ENCODE measurements at places on chromosomes 6 and 20.

GRCh38 chr6:31169123-31169857, 1.2 kb downstream of the POU5F1 start:
- DNase-seq = no peak

GRCh38 chr6:52741872-52742271, 21.4 kb downstream of the GSTA2 start:
- DNase-seq = no peak

- DNase-seq = no peak
Observed at GRCh38 chr6:98833057-98833306, 1.4 kb upstream of the POU3F2 start.

- DNase-seq = no peak
Observed at GRCh38 chr6:99745651-99746050, 139.0 kb downstream of the PRDM13 start.

GRCh38 chr6:117263353-117263927, 1.9 kb upstream of the VGLL2 start:
- DNase-seq = no peak

GRCh38 chr20:16575390-16576140, 2.3 kb upstream of the KIF16B start:
- peak; percentile 32 for DNase-seq

DNA sequence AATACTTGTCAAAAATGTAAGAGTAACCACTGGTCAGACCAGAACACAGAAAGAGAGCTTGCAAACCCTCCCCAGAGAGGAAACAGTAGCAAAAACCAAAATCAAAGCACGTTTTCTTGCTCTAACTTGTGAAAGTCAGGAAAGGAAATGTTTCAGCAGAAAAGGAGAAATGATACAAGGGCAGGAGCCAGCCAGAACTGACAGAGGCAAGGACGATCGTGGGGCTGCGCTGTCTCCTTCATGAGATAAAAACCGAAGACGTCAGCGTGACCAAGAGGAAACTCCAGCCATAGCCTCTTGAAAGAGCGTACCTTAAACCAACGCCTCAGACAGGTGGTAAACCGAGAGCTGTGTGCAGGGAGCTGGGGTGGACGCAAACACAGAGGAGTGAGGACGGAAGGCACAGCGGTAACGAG, 27.5 kb downstream of the LAMA5 start:
- no peak for DNase-seq

- DNase-seq = no peak
Observed at GRCh38 chr6:161395716-161396231, 121.9 kb upstream of the AGPAT4 start.

- DNase-seq = no peak
Observed at GRCh38 chr6:5457983-5458683, 196.8 kb downstream of the FARS2 start.

DNA sequence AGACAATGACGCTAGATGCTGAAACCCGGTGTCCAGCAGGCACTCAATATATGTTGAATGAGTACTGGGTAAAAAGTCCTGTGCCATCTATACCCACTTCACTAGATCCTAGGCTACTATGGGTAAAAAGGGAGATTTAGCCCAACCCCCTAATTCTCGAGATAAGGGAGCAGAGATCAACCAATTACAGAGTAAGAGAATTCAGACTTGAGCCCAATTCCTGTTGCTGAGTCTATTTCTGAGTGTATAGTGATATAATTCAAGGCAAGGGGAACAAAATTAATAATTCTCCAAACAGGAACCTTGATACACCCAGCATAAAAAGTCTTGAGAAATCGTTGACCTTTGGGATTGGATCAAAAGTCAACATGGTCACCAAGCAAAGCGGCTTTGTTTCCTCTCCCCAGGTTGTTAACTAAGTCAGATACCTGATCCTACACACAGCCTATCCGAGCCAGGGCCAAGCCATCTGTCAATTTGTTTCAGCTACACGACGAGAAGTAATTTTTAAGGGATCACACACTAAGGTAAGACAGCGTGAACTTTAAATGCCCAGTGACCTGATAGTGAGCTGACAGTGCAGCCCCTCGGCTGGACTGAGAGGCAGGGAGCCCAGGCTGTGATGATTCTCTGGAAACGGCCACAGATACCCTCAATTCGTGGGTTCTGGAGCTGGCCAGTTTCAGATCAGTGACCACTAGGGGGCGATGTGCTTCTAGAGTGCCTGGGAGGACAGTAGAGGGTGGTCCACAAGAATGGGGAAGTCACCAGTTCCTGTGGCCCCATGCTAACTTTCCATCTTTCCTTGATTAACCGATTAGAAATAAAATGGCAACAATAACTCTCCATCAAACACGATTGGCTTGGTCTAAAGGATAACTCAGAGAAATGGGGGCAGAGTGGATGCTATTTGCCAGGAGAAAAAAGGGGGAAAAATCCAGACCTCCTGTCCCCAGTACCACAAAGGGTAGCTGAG, 46.2 kb downstream of the SLC22A23 start:
- peak; percentile 79 for DNase-seq

DNA sequence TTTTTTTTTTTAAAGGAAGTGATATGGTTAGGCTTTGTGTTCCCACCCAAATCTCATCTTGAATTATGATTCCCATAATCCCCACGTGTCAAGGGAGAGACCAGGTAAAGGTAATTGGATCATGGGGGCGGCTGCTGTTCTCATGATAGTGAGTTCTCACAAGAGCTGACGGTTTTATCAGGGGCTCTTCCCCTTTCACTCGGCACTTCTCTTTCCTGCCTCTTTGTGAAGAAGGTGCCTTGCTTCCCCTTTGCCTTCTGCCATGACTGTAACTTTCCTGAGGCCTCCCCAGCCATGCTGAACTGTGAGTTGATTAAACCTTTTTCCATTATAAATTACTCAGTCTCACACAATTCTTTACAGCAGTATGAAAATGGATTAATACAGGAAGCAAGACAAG, 64.3 kb downstream of the ZFP64 start:
- DNase-seq = peak; percentile 69

DNA sequence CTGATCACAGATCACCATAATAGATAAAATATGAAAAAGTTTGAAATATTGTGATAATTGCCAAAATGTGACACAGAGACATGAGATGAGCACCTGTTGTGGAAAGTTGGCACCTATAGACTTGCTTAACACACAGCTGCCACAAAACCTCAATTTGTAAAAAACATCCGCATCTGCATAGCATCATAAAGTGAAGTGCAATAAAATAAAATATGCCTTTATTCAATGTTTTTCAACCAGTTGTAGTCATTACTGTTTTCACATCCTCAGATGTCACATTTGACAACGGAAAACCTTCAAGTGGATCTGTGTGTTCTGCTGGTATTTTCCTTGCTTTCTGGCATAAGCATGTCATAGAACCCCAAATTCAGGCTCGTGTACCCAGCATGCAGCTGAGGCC, 50.2 kb upstream of the IFNGR1 start:
- DNase-seq = no peak

GRCh38 chr6:28860581-28860980, 63.2 kb downstream of the TRIM27 start:
- peak; percentile 32 for DNase-seq

- DNase-seq = no peak
Observed at GRCh38 chr20:51327251-51327841, 215.2 kb downstream of the NFATC2 start.

DNA sequence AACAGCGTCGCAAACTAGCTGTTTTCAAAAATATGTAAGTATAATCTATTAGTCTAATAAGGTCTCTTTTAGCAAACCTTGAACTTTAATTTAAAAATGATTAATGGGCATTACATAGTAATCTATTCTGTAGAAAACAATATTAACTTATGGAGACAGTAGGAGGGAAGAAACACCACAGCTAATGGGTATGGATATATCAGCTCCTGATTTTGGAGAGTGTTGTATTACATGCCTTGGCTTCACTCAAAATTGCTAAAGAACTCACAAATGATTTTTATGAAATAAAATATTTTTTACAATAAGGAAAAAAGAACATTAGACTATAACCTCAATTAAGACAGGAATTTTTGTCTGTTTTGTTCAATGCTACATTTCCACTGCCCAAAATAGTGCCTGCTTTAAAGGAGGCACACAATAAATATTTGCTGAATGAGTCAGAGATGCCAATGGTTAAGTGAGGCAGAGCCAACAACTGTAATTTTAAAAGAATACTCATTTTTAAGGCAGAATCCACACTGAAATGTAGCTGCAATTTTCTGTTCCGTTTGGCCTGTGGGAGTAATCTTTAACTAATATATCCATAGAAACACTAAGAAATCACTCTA, 15.7 kb downstream of the ATG5 start:
- DNase-seq = no peak

GRCh38 chr6:149840345-149841075, 23.6 kb downstream of the LRP11 start:
- peak; percentile 43 for DNase-seq

DNA sequence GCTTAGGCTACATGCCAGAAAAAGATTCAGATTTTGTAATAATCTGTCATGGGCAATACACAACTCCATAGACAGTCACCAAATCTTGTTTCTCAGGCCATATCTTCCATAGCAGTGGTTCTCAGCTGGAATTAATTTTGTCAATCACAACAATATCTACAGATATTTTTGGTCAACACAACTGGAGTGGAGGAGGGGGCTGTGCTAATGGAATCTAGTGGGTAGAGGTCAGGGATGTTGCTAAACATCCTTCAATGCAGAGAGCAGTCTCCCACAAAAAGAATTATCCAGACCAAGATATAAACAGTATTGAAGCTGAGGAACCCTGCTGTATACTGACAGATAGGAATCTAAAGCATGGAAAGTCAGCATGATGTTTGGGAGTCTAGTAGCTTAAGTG, 174.6 kb downstream of the UBE3D start:
- DNase-seq = no peak

DNA sequence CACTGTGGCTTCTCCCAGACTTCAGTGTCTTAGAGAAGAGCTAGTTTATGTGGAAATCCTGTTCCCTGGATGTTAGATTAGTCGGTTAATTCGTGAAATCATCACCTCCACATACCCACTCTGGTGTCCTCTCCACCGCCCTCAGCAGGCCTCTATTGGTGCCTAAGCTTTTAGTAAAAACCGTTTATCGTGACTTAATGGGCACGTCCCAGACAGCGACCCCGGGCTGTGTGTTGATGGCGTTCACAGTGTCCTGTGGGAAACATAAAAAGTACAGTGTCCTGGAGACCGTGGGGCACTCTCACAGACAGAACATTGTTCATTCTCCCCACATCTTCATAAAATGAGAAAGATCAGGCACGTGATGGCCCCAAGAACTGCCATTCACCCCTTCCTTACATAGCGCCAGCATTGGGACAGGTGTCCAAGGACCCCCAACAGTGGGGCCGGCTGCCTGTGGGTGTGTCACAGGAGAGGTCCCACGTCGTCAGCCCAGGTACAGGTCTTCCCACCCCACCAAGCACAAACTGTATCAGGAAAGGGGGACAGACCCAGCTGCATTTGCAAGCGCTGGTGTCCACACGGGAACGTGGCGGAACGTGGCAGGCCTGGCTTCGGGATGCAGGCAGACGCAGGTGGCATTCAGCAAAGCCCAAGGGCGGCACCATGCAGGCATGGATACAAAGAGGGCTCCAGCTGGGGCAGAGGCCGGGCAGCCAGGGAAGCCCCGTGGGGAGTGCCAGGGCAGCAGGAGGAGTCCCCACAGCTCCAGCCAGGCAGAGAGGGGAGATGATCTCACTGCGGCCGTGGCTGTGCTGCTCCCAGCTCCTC, 237.7 kb downstream of the DLL1 start:
- DNase-seq = no peak

Data from KBM-7 (cell line).